ENCODE measurements at places on chromosomes 2 and 18.
A peak's percentile ranks its signal among the peaks of the same experiment; 100 is the strongest.

- DNase-seq, result no peak
These were observed 10.3 kb upstream of the ACKR3 start for GRCh38 chr2:236558993-236559978.

DNA sequence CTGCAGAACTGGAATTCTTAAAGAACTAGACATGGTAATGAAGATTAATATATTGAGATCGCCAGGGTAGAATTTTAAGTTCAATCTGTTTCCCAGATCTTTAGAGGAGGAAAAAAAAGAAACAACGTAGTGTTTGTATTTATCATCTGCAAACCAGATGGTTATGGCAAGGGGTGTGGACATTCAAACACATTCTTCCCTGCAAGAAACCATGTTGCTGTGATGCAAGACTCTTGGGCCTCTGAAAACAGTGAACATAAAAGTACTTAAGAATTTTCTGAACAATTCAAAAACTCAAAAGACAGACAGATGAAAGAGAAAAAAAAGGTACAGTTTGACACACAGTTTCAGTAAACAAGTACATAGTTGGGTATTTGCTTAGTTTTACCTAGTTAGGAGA is 35.6 kb downstream of the COL5A2 start:
- DNase-seq, result no peak

DNA sequence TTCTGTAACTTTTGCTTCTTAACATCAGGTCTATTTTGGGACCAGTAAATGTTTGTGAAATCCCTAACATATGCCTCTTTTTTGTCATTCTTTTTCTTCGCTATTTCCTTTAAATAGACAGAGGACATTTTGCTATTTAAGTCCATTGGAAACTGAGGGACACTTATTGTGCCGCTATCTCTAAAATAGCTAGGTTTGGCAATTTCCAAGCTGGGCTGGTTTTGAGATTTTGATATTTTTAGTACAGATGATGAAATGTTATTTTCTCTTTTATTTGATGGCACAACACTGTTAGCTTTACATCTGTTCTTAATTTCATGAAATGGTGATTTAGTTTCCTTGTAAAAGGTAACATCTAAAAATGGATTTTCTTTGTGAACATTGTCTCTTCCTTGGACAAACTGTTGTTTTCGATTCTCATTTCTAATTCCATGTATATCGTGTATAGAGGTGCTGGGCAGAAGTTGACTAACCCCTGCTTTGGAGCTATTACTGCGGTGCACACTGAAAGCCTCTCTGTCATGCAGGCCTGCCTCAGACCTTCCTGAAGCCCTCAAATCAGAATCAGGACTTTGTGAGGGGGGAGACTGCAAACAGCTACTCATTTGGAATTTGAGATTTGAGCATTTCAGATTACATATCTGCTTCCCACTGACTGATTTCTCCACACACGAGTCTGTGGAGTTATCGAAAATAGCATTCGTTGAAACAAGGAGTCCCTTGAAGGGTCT is 594 bp downstream of the RAD51AP2 start:
- DNase-seq, result no peak

DNA sequence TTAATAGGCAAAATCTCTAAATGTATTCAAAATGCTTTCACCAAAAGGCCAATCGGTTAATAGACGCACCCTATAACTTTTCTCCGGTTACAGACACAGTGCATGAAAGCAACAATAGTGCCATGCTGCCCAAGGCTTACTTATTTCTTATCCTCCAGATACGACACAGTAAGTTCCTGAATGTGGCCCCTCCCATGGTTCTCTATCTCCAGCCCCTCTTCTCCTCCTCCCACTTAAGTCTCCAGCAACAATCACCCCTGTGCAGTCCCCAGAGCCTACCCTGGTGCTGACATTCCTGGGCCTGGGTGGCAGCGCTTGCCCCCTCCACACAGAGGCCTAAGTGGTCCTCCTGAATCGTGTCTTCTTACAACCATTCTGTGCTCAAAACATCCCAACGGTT is 3.6 kb downstream of the KIDINS220 start:
- DNase-seq, result no peak

GRCh38 chr2:221426929-221427328 is 145.2 kb downstream of the EPHA4 start:
- DNase-seq, result no peak

GRCh38 chr18:76459687-76460350 is 35.2 kb downstream of the ZNF516 start:
- DNase-seq, result no peak

DNA sequence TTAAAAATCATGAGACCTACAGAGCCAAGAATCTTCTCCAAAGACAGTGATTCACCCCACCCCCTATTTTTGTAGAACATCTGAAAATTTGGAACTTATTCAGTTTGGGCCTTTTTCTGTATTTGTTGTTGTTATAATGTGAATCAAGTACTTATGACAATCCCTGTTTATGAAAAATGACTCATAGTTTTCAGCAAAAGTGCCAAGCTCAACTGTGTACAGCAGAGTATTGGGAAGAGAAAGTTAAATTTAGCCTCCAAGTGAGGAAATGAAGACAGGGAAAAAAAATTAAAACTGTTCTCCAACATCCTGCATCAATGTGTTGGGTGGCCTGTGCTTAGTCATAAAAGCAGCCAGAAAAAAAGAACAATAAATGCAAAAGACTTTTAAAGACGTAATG is 46.2 kb downstream of the LRATD1 start:
- no peak for DNase-seq

DNA sequence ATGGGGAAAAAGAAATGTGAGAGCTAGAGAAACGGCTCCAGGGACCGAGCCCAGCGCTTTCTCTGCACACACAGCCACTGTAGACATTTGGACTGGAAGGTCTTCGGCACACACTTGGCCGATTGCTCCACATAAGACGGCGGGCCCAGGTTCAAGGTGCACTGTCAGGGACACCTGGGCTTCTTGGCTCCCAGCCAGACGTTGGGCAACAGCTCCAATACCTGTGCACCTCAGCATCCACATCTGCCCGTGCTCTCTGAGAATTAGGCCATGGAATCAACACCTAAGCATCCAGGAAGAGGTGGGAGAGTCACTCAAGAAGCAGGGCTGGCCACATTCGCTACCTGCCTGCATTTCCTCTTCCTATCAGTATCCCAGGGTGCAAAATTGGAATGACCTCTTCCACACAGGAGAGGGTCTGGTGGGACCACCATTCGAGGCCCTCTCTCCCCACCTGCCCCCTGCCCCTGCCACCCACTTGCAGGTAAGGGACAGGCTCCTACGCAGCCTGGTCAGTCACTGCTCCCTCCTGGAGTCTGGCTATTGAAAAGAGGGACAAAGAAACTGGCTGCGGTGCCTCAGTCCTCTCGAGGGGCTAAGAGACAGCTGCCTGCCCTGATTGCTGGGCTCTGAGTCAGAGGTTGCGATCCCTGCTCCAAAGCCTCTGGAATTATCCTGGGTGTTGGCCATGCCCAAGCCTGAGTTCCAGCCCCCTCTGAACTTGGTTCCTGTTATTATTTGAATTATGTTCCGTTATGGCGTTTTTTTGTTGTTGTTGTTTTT is 40.1 kb upstream of the TAF1B start:
- peak; percentile 84 for DNase-seq

GRCh38 chr2:16607301-16607700 is 58.3 kb downstream of the CYRIA start:
- no peak for DNase-seq

DNA sequence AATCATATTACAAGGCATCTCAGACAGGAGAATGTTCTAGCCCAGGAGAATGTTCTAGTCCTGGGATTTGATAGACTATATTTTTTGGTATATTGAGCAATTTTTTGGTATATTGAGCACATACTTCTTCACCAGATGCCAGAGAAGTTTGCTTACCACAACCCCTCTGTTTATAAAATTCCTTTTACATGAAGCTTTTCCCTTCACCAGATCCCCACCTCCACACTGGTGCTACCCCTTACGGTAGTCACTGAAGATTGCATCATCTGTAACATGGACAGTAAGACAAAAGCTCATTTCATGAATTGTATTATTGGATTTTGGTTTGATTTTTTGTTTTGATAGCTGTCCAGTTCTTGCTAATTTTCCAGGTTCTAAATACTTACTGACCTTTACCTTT is 7.2 kb upstream of the HNMT start:
- DNase-seq, result no peak

GRCh38 chr2:119233326-119234020 is 9.8 kb downstream of the STEAP3 start:
- no peak for DNase-seq

- DNase-seq, result no peak
These were observed 131.7 kb downstream of the TAF4B start for GRCh38 chr18:26357960-26358359.

DNA sequence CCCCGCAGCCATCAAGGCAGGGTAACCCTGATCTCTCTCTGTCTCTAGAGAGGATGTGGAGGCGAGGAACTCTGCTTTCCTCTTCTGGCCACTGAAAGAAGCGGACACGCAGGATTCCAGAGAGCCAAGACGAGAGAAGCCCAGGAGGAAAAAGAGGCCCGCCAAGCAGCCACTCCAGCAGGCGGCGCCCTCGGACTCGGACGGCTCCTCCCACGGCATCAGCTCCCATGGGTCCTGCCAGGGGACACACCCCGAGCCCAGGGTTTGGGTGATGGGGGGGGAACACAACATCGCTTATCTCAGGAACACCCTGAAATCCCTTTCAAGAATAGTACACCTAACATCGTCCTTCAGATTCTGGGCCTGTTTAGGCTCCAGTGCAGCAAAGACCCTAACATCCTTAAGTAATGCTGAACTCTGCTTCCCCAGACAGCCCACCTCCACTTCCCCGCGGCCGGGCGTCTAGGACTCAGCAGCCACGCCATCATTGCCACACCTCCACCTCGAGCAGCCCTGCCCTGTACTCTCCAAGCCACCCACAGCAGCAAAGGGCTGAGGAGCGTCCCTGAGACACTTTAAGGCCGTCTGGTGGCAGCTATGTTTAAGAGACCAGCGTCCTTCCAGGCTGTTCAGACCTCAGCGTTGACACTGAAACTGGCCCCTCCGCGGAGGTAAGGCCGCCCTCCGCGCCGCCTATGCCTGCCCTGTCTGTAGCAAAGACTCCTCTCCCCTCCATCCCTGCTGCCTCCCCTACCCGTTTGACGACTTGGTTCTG is 34.3 kb upstream of the CNGA3 start:
- DNase-seq, result no peak

GRCh38 chr18:5982332-5982731 is 87.0 kb upstream of the TMEM200C start:
- DNase-seq, result no peak

DNA sequence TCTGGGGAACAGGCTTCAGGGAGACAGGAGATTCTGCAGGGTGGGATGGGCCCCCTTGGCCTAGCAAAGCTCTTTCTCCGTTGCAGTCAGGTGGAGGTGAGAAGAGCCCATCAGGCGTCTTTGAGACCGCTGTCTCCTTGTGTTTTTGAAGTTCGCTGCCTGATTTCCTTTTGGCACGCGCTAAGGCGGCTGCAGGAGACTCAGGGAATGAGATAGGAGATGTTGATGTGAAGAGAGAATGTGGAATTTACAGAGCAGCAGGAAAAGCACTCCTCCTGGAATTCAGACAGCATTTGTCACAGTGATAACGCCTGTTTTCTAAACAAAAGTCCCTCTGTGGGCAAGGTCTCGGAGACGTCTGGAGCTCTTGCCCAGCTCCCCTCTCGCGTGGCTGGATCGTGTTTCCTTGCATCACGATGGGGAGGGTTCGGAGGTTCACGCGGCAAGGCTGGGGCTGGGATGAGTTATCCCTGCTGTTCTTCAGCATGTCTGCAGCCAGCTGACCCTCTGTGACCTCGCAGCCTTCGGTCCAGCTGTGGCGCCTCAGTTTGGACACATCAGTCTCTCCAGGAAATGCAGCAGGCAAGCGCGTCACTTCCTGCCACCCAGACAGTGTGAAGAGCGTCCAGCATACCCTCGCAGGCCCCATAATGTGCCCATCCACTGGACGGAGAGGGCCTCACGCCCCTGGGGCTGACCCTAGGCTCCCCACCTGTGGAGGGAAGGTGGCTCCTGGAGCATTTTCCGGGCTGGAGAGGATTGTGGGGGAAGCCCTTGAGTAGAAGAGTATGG is 30.2 kb downstream of the GLI2 start:
- DNase-seq, result peak; percentile 67

- DNase-seq, result no peak
These were observed 63.0 kb upstream of the SPRED2 start for GRCh38 chr2:65495251-65495877.

DNA sequence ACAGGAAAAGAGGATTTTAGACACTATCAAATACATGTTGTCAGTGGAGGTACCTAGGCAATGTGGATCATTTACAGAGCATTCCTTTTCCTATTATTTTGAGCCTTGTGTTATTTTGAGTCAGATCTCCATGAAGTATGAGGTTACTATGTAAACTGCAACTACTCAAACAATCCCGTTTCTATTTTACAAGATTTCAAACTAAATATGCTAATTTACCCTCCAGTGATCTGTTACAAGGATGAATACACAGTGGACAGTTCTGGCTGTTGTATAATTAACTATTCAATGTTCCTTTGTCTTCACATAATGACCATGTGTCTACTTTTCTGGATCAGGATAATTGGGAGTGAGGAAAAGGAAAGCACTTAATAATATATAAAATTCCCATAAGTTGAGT is 4.6 kb downstream of the HOXD1 start:
- no peak for DNase-seq

DNA sequence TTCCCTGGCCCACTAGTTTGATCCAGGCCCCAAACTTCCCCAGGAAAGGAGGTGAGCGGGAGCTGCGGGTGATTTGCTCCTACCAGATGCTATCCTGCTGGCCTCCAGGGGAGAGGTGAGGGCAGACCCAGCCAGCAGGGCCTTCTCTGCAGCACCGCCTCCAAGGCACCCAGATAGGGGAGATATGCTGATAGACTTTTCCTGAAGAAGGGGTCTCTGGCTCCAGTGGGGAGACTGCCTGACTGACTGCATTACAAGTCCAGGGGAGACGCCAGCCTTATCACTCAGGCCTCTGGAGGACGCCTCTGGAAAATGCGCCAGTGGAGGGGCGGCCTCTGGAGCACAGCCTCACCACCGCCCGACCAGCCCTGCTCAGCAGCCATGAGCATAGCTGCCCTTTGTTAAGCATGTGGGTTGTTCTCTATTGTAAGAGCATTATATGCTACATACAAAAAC is 60.6 kb upstream of the SMAD7 start:
- peak; percentile 3 for DNase-seq

- peak; percentile 51 for DNase-seq
These were observed 10.0 kb upstream of the GCA start for GRCh38 chr2:162333968-162334367.

DNA sequence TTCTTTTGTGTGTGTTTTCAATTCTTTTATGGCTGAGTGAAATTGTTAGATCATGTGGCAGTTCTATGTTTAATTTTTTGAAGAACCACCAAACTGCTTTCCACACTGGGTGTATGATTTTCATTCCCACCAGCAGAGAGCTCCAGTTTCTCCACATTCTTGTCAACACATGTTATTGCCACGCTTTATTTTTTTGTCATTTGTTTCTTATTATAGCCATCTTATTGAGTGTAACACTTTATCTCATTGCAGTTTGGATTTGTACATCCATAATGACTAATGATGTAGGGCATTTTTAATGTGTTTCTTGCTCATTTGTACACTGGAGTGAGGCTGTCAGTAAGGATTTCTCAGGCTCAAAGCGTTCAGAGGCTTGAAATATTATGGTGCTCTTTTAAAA is 184.2 kb downstream of the PIEZO2 start:
- DNase-seq, result no peak

- DNase-seq, result no peak
These were observed 651 bp upstream of the TXNL1 start for GRCh38 chr18:56639104-56639381.

GRCh38 chr2:88307817-88308216 is 137.7 kb downstream of the THNSL2 start:
- no peak for DNase-seq
